ENCODE measurements at places on chromosomes 7 and 10. TPM values are rescaled to one million over a fixed set of nuclear protein-coding genes. Genes with fewer than 3 reads are reported as not detected.
A peak's percentile ranks its signal among the peaks of the same experiment; 100 is the strongest.

PCDH15 gene
- not detected for total RNA-seq

CPED1 gene
- not detected for total RNA-seq

PON1 gene
- not detected for total RNA-seq

HOGA1 gene
- total RNA-seq: not detected

FAM3C gene
- 41.0 TPM for total RNA-seq

- H3K27ac ChIP-seq: no peak overlapping the region
- no peak overlapping the region for H3K4me3 ChIP-seq
- no peaks in the 10 kb centered on the region for H3K4me1 ChIP-seq
- no peak for DNase-seq
Measured at GRCh38 chr7:96084881-96085553, 236.9 kb downstream of the SLC25A13 start.

- no peak overlapping the region for H3K4me3 ChIP-seq
- no peaks in the 10 kb centered on the region for H3K36me3 ChIP-seq
- H3K27me3 ChIP-seq: peaks cover 1% of the 10 kb centered on the region
- H3K27ac ChIP-seq: peak overlapping the region; percentile 46
- H3K4me1 ChIP-seq: peaks cover 27% of the 10 kb centered on the region
- peak; percentile 24 for DNase-seq
Measured at GRCh38 chr10:3622845-3623621, 162.0 kb downstream of the KLF6 start.

DNA sequence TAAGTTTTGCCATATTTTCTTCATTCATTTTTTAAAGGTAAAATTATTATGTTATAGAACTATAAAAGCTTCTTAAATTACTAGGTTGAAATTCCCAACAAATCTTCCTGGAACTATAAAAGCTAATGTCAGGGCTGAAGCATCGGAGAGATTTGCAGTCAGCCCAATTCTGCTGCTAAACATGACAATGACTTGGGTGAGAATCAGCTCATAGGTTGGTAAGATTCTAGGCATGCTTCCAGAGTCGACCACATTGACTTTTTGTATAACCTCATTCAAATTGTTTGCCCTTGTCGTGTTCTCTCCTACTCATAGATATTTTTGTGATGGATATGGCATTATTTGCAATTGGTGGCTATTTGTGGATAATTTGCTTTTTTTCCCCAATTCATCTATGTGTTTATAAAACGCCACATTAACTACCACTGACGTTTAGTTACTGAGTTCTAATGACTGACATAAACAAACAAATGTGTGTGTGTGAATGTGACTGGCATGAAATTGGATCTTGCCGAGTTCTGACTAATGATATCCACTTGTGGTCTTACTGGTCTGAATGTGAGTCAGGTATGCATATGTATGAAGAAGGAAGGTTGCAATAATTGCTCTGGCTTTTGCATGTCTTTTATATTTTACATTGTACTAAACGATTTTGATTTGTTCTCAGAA, 579.8 kb downstream of the PARD3 start:
- H3K4me3 ChIP-seq: no peak overlapping the region
- peaks cover 3% of the 10 kb centered on the region for H3K27me3 ChIP-seq
- H3K36me3 ChIP-seq: no peaks in the 10 kb centered on the region
- no peak overlapping the region for H3K27ac ChIP-seq
- H3K4me1 ChIP-seq: no peaks in the 10 kb centered on the region

- DNase-seq: peak; percentile 42
- peaks cover 22% of the 10 kb centered on the region for H3K4me1 ChIP-seq
- H3K27me3 ChIP-seq: peaks cover 32% of the 10 kb centered on the region
- peak within 1 kb of the TSS; percentile 71 for H3K4me3 ChIP-seq
- H3K27ac ChIP-seq: peak within 1 kb of the TSS; percentile 2
Measured at GRCh38 chr10:89207181-89207800, at the start of gene CH25H. CH25H (minus strand) TSS chr10:89207317; CDS start chr10:89207292, 25 bp downstream.

GRCh38 chr10:99784016-99784726, 1.7 kb downstream of the ABCC2 start:
- no peaks in the 10 kb centered on the region for H3K27me3 ChIP-seq
- H3K36me3 ChIP-seq: no peaks in the 10 kb centered on the region

DNA sequence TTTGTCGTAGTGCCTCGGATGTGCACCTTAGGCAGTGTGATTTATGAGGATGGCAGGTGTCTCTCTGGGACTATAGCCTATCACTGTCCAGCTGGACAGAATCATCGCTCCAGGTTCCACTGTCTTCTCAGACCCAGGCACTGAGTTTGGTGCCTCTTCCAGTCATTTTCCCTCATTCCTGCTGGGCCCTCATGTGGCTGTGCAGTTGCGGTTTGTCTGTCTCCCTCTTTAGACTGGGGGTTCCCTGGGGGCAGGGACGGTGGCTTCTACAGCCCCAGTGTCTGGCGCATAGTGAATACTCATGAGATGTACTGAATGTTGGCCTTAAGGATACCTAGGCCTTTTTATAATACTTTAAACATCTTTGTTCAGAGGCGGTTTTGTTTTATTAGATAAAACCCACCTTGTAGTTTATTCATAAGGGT, 28.9 kb downstream of the CCM2 start:
- peak overlapping the region; percentile 81 for H3K27ac ChIP-seq
- peaks cover 74% of the 10 kb centered on the region for H3K4me1 ChIP-seq
- DNase-seq: no peak

GRCh38 chr10:75803816-75804552, 372.6 kb downstream of the LRMDA start:
- no peaks in the 10 kb centered on the region for H3K36me3 ChIP-seq
- no peak overlapping the region for H3K4me3 ChIP-seq
- DNase-seq: no peak
- no peak overlapping the region for H3K27ac ChIP-seq
- no peaks in the 10 kb centered on the region for H3K4me1 ChIP-seq

- peaks cover 5% of the 10 kb centered on the region for H3K4me1 ChIP-seq
- H3K27ac ChIP-seq: no peak overlapping the region
- peaks cover 15% of the 10 kb centered on the region for H3K27me3 ChIP-seq
- DNase-seq: no peak
- no peak overlapping the region for H3K4me3 ChIP-seq
Measured at GRCh38 chr10:115004236-115004862, 66.4 kb downstream of the TRUB1 start.

DNA sequence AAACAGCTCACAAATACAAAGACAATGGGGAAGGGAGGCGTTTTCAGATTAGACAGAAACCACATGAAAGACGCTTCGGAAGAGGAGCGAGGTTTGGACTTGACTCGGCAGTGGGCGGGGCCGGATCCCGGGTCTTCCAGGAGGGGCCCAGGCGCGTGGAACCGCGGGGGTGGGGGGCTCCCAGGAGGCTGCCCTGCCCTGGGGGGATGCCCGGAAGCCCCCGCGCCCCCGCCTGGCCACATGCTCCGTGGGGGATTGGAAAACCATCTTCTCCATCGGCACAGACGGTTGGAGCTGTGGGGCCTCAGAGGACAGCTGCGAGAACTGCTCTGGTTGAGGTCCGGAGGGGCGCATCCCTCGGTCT, 186.0 kb upstream of the SHH start:
- H3K27ac ChIP-seq: no peak overlapping the region
- no peaks in the 10 kb centered on the region for H3K36me3 ChIP-seq
- H3K4me1 ChIP-seq: peaks cover 19% of the 10 kb centered on the region
- no peak overlapping the region for H3K4me3 ChIP-seq

DNA sequence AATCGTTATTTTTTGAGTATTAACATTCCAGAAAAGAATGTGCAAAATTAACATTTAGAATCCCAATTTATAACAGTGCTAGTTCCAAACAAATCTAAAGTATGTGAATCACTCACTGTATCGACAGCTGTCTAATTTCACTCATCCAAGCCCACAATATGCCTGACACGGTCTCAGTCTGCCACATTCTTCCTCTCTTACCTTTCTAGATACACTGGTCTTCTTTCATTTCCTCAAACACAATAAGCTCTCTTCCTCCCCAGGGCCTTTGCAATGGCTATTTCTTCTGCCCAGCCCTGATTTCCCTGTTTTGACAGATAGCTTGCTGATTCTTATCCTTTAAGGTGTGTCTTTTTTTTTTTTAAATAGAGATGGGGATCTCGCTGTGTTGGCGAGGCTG, 48.8 kb downstream of the UBE2H start:
- no peaks in the 10 kb centered on the region for H3K27me3 ChIP-seq
- peaks cover 57% of the 10 kb centered on the region for H3K36me3 ChIP-seq
- DNase-seq: no peak
- H3K4me1 ChIP-seq: peaks cover 58% of the 10 kb centered on the region
- H3K27ac ChIP-seq: no peak overlapping the region

GRCh38 chr7:137967143-137968018, 34.5 kb downstream of the CREB3L2 start:
- H3K36me3 ChIP-seq: peaks cover 8% of the 10 kb centered on the region
- no peaks in the 10 kb centered on the region for H3K27me3 ChIP-seq
- no peak for DNase-seq
- no peak overlapping the region for H3K4me3 ChIP-seq
- H3K27ac ChIP-seq: no peak overlapping the region

- peaks cover 51% of the 10 kb centered on the region for H3K27me3 ChIP-seq
- H3K36me3 ChIP-seq: no peaks in the 10 kb centered on the region
- H3K4me3 ChIP-seq: no peak overlapping the region
- no peaks in the 10 kb centered on the region for H3K4me1 ChIP-seq
- no peak for DNase-seq
Measured at GRCh38 chr10:101244321-101245050, 15.2 kb upstream of the LBX1 start.

DNA sequence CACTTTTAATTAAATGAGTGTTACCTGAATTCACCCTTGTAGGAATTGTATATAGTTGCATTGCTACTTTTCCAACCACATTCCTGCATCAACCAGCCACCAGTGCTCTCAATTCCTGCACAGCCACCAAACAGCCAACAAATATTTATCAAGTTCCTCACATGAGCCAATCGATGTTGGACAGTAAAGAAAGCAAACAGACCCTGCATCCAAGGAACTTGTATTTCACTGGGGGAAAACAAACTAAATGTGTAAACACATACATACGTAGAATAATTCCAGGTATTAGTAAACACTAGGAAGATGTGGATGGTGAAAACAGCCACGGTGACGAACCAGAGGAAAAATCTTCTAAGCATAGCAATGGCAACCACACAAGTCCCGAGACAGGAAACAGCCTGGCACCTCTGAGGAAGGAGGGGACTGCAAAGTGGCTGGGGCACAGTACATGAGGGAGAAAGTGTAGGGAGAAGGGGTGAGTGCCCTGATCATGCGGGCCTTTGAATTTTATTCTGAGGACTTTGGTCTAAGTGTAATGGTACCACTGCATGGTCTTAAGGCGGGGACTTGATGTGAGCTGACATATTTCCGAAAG, 111.2 kb downstream of the XRCC2 start:
- no peaks in the 10 kb centered on the region for H3K36me3 ChIP-seq
- no peak overlapping the region for H3K4me3 ChIP-seq
- no peak for DNase-seq
- peaks cover 19% of the 10 kb centered on the region for H3K27me3 ChIP-seq
- no peak overlapping the region for H3K27ac ChIP-seq

DNA sequence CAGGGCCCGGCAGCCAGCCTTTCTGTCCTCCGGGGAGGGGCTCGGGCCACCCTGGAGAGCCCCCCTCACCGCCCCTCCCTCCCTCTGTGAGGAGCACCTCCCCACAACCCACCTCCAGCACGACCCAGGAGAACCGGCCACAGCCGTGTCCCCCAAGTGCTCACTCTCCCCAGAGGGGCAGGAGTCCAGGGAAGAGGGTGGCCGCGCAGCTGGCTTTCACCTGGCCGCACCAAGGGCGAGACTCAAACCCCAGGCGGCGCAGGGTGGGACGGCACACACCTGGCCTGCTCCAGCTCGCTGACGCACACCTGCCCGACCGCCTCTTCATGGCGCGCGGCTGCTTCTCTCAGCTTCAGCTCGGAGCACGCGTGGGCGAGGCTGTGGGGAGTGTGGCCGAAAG, 73.4 kb downstream of the CFAP46 start:
- no peaks in the 10 kb centered on the region for H3K36me3 ChIP-seq
- H3K27me3 ChIP-seq: peaks cover 2% of the 10 kb centered on the region
- no peak overlapping the region for H3K27ac ChIP-seq
- no peaks in the 10 kb centered on the region for H3K4me1 ChIP-seq
